Renal cortex interstitium (tissue), 15 donors: ENCODE measurements at places on chromosomes 4 and X. TPM values are rescaled to one million over a fixed set of nuclear protein-coding genes. Genes with fewer than 3 reads are reported as not detected.

The CAPN6 gene
- 24.5 TPM for polyA plus RNA-seq

The NAP1L2 gene
- 3.8 TPM for polyA plus RNA-seq

The OTC gene
- not detected for polyA plus RNA-seq

The BTC gene
- polyA plus RNA-seq: 6.4 TPM

The TLR8 gene
- 0.29 TPM for polyA plus RNA-seq

The CLCN5 gene
- polyA plus RNA-seq: 85.9 TPM

The GLRA3 gene
- polyA plus RNA-seq: 0.03 TPM

The DMP1 gene
- polyA plus RNA-seq: 0.04 TPM

The NKX3-2 gene
- not detected for polyA plus RNA-seq

GRCh38 chr4:86950831-86951525, 16.2 kb downstream of the AFF1 start:
- no peak for DNase-seq

- no peak for DNase-seq
Observed at GRCh38 chrX:24423960-24424359, 41.1 kb upstream of the PDK3 start.

GRCh38 chr4:106494066-106494465, 125.5 kb upstream of the GIMD1 start:
- DNase-seq: no peak

- DNase-seq: no peak
Observed at GRCh38 chr4:113584407-113585150, 177.0 kb downstream of the CAMK2D start.

DNA sequence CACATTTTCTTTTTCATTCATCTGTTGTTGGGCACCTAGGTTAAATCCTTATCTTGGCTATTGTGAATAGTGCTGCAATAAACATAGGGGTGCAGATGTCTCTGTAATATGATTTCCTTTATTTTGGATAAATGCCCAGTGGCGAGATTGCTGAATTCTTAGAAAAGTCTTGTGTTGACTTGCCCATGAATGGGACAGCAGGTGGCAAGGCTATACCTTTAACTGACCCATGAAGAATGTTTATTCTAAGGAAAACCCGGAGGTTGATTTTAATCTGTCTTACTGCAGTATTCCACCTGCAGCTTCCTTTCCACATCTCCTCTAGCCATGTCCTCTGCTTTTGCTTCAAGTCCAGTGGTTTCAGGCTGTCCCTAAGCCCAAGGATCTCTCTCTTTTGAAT, 220.6 kb downstream of the SNCA start:
- DNase-seq: no peak

DNA sequence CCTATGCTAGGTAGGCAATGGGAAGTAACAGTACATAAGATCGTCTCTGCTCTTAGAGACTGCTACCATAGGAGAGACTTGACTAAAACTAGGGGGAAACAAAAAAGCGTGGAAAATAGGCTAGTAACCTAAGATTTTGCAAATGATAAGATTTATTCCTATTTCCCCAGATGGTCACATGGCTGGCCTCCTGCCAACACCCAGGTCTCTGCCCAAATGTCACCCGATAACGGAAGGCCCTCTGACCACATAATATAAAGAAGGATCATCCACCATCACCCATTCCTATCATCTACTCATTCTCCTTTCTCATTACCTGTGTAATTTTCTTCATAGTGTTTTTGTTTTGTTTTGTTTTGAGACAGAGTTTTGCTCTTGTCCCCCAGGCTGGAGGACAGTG, 4.7 kb downstream of the LAMP2 start:
- no peak for DNase-seq

- no peak for DNase-seq
Observed at GRCh38 chrX:43479850-43480249, 176.2 kb upstream of the MAOA start.

- no peak for DNase-seq
Observed at GRCh38 chrX:40061871-40062524, 35.8 kb downstream of the BCOR start.

DNA sequence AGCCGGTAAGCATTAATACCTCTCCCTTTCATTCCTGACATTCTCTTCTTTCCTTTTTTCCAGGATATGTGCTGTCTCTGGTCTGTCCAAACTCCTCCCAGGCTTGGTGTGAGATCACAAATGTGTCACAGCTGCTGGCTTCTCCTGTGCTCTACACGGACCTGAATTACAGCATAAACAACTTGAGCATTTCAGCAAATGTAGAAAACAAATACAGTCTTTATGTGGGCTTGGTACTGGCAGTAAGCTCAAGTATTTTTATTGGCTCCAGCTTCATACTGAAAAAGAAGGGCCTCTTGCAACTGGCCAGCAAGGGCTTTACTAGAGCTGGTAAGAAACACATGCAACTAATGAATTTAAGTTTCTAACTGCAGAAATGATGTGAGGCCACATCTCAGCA, 8.4 kb downstream of the NIPAL1 start:
- no peak for DNase-seq

DNA sequence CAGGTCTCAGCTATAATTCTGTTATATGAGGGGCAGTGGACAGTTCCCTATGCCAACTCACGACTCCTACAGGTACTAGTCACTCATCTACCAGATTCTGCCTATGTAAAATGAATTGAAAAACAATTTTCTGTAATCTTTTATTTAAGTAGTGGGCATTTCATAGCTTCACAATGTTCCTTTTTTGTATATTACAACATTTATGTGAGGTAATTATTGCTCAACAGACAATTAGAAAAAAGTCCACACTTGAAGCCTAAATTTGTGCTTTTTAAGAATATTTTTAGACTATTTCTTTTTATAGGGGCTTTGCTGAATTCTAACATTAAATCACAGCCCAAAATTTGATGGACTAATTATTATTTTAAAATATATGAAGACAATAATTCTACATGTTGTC, 20.4 kb downstream of the EREG start:
- DNase-seq: no peak

- DNase-seq: peak; percentile 25
Observed at GRCh38 chrX:74422576-74423288, 1.4 kb downstream of the SLC16A2 start.

GRCh38 chr4:162061214-162061613, 102.6 kb downstream of the FSTL5 start:
- DNase-seq: no peak

GRCh38 chrX:72045141-72045540, 86.6 kb downstream of the RTL5 start:
- no peak for DNase-seq

DNA sequence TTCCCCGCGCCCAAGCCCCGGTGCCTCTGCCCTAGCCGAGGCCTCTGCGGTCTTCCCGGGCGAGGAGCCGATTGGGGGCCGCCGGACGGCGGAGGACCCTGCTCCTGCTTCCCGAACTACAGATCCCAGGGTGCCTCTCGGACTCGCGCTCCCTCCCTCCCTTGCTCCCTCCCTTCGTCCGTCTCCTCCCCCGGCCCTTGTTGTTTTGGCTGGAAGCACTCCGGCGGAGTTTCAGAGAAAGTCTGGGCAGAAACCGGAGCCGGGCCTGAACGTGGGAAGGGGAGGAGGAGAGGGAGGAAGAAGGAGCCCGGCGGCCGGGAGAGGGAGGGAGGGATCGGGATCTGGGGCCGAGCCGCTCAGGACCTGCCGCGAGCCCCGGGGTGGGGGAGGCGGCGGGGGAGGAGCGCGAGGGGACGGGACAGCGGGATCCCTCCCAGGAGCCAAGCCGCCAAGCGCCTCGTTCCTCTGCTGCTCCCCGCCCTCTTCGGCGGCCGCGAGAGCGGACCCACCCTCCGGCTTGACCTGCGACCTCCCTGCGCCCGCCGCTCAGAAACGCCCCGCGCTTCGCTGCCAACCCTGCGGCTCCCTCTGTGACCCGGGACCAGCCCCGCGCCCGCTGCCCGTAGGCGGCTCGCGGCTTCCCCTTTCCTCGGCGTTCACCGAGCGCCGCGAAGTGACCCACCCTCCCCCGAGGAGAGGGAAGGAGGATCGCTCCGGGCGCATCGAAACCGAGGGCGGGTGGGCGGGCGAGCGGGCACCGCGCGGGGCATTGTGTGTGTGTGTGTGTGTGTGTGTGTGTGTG, 496 bp upstream of the GAB1 start:
- peak; percentile 87 for DNase-seq

- no peak for DNase-seq
Observed at GRCh38 chrX:139930916-139931645, 1.8 kb downstream of the ATP11C start.

- DNase-seq: no peak
Observed at GRCh38 chr4:25020236-25020635, 10.5 kb downstream of the LGI2 start.

DNA sequence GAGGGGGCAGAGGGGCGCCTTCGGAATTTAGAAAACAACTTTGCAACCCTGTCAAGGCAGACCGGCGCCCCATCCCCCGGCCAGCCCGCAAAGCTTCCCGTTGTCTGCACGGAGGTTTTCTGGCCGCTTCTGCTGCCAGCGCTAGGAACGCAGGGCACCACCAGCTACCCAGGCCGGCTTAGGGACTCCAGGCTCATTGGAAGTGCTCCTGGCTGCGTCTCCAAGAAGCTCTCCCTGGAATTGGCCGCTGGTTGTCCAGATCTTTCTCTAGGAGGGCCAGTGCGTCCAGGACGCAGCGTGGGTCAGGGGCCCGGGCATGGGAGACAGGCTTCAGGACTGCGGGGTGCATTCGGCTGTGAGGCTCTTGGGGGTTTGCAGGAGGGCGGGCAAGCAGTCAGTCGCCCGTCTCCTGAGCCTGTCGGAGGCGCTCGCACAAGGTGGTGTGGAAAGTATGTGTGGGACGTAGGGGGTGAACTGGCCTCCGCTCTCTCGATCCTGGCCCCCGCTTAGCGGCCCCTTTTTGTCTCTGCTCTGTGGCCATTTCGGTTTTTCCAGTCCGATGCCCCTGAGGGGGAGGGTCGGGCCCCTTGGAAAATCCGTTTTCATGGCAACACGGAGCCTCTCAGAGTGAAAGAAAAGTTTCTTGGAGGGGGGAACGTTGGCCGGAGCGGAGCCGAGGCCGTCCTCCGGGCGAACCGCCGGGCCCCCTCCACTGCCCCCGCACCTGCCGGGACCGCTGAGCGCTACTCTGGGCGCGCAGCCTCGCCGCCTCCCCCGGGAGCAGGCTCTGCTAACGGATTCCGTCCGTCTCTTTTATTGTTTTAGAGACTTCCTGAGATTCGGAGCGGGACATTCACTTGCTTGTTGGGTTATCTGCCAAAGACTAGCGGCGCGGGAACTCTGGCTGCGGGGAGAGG, 810 bp upstream of the SOX3 start:
- no peak for DNase-seq

DNA sequence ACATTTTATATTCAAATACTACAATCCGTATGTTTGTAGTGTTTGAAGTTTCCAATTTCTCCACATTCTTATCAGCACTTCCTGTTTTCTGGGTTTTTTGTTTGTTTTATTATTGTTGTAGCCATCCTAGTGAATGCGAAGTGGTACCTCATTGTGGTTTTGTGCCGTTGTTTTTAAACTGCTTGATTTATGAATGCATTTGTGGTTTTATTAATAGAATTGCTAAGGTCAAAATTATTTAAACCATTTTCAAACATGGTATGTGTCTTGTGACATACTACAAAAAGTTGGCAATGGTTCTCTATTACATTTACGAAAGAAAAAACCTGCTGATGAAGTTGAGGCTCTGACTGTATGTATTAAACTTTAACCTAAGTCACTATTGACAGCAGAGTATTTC, 780.0 kb upstream of the MAGEB2 start:
- no peak for DNase-seq

DNA sequence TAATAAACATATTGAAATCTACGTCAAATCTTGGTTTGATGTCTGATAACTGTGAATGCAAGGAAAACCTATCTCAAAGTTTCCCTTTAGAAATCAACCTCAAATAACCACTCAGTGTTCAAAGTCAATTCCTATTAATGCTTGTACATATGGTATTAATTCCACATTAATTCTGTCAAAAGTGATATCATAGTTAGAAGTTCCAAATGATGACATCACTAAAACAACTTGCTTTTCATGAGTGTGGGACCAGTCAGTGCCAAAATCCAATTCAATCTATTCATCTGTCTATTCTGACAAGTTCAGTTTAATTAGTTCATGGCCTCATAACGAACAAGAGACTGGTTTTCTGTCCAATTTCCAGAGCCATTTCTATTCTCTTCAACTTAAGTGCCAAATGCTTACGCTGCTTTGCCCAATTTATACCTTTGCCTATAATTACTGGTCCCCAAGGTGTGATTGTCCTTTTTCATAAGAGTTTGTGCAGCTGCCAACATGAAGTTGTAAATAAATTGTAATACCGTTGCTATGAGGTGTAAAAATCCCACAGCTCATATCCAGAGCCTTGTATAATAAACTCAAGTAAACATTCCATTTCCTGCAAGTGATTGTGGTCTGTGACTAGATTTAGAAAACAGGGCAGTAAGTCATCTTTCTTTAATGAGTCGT, 476.2 kb downstream of the RAB28 start:
- no peak for DNase-seq

GRCh38 chr4:25525896-25526295, 129.8 kb upstream of the SLC34A2 start:
- DNase-seq: no peak

DNA sequence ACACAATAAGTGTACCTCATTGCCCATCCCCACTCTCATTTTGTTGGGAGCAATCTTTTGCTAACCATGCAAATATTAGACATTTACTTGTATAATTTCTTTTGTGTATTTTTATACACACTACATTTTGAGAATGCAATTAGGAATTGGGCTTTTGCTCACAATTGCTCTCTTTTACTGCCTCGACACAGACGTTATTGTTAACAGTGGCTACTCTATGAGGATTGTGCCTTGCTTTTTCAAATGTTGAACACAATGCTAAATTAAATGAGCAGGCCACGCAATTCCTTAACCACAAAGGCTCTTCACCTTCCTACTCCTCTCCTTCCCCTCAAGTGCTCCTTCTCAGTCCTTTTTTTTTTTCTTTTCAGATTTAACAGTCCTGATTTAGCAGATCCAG, 42.8 kb upstream of the HPF1 start:
- DNase-seq: no peak

- DNase-seq: no peak
Observed at GRCh38 chr4:108342325-108342970, 173.7 kb upstream of the LEF1 start.

- no peak for DNase-seq
Observed at GRCh38 chrX:150200820-150201287, 162.3 kb upstream of the MAMLD1 start.

- no peak for DNase-seq
Observed at GRCh38 chrX:8520791-8521190, 56.2 kb downstream of the VCX3B start.

DNA sequence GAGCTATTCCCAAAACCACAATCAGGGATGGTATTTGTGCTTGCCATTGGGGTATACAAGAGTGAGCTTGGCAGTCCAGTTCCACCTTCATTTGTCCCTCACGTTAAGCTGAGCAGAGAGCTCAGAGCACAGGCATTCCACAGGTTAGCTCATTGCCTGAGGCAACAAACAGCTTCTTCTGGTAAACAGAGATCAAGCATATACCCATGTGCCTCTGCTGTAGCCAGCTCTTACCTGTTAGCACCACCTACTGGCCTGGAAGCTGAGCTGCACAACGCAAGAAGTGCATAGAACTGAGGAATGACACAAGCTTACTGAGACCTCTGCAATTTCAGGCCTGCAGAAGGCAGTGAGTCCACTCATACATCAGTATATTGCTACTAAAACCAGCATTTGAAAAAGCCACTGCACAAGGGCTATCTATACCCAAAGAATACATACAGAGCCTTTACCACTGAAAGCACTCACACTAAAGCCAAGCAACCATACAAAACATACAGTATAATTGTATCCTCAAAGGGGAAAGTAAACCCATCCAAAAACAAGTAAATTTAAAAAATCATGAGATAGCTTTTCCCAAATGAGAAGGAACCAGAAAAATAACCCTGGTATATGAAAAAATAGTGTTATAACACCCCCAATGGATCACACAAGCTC, 258.3 kb upstream of the GABRA2 start:
- no peak for DNase-seq

- DNase-seq: no peak
Observed at GRCh38 chr4:73586666-73587065, 33.6 kb downstream of the RASSF6 start.
